ENCODE measurements at places on chromosomes 12 and 14. TPM values are rescaled to one million over a fixed set of nuclear protein-coding genes. Genes with fewer than 3 reads are reported as not detected.

Gene KRT3
- not detected for total RNA-seq

Gene PKP2
- total RNA-seq = 187 TPM

DNA sequence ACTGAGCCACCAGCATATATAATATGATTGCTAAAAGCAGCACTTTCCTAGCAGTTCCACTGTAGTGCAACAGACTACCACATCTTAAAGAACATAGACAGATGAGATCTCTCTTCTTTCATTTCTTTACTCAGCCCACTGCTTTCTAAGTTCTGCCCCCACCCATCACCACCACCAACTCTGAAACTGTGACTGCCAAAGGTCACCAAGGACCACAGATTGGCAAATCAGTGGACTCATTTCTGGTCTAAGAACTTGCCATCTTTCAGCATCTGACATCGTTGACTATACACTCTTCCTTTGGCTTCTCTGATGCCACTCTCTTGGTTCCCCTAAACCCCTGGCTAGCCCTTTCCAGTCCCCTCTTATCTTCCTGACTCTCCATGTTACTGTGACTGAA is 38.4 kb downstream of the IFNG start:
- DNase-seq = no peak

Gene STON2
- 15.1 TPM for total RNA-seq

DNA sequence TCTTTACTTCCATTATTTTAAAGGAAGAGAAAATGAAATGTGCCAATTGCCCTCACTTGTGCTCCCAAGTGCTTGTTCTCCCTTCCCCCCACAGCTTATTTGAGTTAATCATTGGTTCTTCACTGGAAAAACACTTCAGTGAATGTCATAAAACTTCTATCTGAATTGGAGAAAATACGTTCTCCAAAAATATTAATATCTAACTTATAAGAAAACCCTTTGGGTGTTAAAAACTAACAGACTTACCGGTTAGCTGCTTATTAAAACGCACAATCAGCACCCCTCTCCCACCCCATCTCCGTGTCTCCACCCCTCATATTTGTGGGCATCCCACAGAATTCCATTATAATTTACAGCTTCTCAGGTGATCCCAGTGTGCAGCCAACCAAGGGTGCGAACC is 31.7 kb downstream of the PLEKHA5 start:
- no peak for DNase-seq

Gene ADAM21
- not detected for total RNA-seq

- no peak for DNase-seq
These were observed 28.2 kb upstream of the TMEM106C start for GRCh38 chr12:47935184-47935583.

- no peak for DNase-seq
These were observed 167.2 kb upstream of the CNTN1 start for GRCh38 chr12:40525054-40525453.

Gene CHFR
- 37.8 TPM for total RNA-seq

GRCh38 chr14:39419272-39419671 is 13.0 kb downstream of the FBXO33 start:
- no peak for DNase-seq

DNA sequence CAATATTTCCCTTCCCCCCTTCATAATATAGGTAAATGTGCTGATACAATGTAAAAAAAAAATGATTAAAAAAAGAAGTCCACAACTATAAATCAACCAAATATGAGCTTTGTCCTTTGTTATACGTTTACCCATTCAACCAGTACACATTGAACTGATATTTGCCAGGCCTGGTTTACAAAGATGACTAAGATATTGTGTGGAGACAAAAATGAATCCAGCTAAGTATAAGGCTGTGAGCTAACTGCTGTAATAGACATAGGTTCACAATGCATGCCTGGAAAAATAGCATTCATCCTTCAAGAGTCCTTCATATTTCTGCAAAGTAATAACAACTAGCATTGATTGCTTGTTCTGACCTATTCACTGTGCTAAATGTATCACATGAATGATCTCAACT is 6.9 kb downstream of the C12orf56 start:
- no peak for DNase-seq

Gene SLC10A1
- total RNA-seq = not detected

Gene PPP1R1A
- total RNA-seq = not detected

DNA sequence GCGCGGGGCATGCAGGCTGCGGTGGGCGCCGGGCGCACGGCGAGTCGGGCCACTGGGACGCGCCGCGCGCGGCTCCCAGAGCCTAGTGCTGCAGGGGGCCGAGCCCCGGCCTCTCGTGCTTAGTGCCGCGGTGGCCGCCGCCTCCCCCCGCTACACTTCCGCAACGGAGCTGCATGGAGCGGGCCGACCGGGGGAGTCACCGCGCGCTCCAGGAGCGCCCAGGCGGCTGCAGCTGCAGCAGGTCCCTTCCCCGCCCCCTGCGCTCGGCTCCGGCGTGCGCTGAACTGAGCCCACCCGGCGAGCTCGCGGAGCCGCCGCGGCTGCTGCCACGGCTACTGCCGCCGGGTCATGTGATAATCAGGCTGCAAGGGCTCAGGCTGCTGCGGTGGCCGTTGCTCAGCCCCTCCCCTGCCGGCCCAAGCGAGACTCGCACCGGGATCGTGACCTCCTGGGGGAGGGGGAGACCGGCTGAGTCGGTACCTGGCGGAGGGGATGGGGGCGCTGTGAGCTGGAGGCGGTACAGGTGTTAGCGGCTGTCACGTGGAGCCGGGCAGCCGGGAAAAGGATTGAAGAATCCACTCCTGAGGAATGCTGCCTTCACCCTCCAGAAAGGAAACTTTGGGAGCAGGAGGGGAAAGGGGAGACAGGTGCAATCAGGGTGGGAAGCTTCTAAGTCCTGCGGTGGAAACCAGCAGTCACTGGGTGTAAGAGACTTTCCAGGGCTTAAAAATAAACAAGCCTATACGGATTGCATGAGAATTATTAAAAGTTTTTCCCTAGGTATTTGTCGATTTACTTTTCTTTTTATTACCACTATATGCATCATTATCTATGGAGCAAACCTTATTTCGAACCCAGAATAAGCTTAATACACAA is at the start of gene PPM1H:
PPM1H (minus strand) TSS at position 352 of the 876 bp plus-strand sequence. CDS start 414 bp downstream, outside the sequence.
- peak; percentile 87 for DNase-seq

- DNase-seq = no peak
These were observed 20.5 kb downstream of the ZDHHC22 start for GRCh38 chr14:77120771-77121743.

Gene TMCC3
- total RNA-seq = 21.4 TPM

- no peak for DNase-seq
These were observed 59.3 kb downstream of the TESC start for GRCh38 chr12:117039891-117040309.

Gene SLC39A2
- total RNA-seq = 3.0 TPM

DNA sequence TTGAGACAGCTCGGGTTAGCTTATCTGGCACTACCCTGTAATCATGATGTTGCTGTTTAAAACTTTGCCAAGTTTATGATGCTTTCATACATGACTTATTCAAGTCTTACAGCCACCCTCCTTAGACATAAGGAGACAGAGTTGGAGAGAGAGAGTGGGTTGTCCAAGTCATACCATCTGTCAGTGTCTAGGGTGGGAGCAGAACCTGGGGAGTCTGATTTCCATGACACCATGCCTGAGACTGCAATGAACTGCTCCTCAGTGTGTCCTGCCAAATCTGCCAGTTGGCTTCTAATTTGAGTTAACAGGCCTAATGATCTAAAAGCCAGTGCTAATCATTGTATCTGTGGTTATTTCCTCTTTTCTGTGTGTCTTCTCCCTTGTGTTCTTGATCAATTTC is 43.7 kb upstream of the PHC1 start:
- no peak for DNase-seq

DNA sequence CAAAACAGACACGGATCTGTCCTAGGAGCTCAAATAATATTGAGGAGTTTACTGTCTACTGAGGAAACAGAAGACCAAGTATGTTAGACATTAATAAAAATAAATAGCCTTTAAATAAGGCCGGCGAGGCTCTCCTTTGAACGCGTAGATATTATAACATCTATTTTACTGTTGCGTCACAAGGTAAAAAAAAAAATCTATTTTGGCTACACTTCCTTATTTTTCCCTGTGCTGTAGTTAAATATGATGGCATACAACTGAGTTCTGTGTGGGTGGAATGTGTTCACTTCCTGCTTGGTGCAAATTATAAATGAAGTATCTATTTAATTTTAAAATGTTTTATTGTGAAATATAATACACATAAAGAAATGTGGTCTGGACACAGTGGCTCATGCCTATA is 17.2 kb upstream of the RAD52 start:
- DNase-seq = no peak

Gene ANO6
- 13.2 TPM for total RNA-seq

Gene RAB15
- 33.3 TPM for total RNA-seq

DNA sequence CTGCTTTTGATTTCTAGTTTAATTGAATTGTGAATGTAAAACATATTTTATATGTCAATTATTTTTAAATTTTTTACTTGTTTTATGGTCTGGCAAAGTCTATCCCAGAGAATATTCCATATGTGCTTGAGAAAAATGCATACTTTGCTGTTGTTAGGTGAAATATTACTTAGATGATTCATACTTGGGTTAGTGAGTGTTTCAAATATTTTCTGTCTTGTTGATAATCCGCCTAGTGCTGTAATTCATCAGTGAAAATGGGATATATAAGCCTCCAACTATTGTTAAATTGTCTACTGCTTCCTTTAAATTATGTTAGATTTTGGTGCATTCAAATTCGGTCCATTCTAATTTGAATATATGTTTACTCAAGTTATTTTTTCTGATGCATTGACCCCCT is 395.5 kb downstream of the LRFN5 start:
- no peak for DNase-seq

GRCh38 chr12:65121049-65121955 is at the start of gene WIF1:
Gene WIF1 (minus strand): TSS chr12:65121305. CDS start chr12:65121191, 114 bp downstream.
- DNase-seq = no peak

- no peak for DNase-seq
These were observed 38.0 kb downstream of the SLC2A14 start for GRCh38 chr12:7834701-7835100.

- DNase-seq = peak; percentile 40
These were observed 32.2 kb upstream of the SERPINA6 start for GRCh38 chr14:94355191-94355794.

Gene EEA1
- total RNA-seq = 38.7 TPM

- DNase-seq = no peak
These were observed 31.4 kb downstream of the MVK start for GRCh38 chr12:109605016-109605415.

Gene CD163L1
- total RNA-seq = 4.2 TPM
